GM04503 (cell line): ENCODE measurements at places on chromosomes 4 and X.

DNA sequence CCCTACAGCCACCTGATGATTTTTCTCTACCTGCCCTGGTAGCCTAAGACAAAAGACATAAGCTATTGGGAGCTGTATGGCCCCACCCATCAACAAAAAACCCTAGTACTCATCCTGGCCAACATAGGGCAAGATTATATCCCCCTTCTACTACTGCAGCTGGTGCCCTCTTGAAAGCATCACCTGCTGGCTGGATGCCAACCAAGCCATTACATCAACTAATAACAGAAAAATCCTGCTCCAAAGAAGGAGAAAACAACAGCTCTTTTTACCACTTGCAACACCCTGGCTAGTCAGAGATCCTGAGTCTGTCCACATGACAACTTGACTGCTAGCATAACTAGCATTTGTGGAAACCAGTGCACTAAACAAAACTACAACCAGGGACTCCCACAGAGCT, 43.6 kb upstream of the UPRT start:
- DNase-seq = no peak

DNA sequence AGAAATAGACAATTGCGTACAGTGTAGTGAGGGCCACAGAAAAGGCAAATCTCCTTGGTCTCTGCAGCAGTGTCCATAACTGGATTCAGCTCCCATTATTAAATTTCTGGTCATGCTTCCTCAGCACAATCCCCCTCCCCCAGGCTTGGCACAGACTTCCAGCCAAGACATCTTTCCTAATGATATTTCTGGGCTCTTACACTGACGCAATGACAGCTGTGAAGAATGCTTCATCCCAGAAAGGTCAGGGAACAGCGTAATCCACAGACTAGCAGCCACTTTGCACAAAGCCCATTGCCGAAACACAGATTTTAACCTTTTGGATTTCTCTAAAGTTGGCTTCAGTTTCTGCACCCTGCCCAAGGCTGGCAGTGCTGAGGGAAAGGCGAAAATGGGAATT, 597.6 kb upstream of the CPEB2 start:
- no peak for DNase-seq

DNA sequence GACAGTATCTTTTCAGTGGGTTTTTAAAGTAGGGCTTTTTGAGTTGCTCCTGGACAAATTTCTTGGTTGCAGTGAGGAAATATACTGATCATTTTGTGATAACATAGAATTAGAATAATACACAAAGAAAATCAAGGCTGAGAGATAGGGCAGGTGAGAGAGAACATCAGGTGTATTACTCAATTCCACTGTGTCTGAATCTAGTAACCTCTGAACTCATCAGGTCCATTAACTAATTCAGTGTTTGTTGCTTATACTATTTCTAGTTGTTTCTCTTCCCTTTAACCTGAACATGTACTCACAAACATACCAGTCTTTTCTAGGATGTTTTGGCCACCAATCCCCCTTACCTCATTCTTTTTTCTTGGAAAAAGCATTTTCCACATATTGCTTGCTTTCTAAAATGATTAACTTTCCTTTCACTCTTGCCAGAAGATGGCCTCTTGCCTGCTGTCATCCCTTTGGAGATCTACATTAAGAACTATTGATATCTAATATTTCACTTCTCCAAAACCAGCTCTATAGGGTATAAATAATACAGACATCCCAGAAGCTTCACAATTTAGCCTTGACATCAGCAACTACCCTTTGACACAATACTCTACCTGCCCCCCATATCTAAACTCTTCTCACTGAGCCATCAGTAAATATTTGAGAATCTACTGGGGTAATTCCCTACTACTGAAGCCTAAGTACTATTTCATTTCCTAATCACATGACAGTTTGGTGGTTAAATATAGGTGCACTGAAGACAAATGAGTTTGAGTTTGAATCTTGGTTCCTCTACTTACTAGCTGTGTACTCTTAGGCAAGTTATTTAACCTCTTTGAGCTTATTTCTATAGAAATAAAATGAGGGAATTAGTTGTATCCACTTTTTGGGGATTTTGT, 470.8 kb upstream of the IGFBP7 start:
- no peak for DNase-seq

GRCh38 chr4:37690976-37691375, 4.8 kb upstream of the RELL1 start:
- DNase-seq = no peak

DNA sequence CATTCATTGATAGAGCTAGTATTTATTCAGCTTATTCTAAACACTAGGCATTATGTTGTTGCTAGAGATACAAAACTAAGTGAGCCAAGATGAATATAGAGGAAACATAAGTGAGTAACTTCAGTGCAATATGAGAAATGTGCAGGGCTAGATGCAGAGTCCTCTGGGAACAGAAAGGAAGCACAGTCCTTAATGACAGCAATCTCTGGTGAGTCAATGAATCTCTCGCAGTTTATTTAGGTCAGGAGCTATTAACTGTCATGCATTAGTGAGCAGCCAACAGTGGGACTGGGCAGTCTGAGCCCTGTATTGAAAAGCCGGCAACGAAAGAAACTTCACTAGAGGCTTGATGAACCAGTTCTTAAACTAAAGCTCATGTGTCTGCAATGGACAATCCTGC, 598.1 kb upstream of the MAGEB2 start:
- peak; percentile 11 for DNase-seq

GRCh38 chr4:6360385-6360784, 90.7 kb downstream of the WFS1 start:
- no peak for DNase-seq

GRCh38 chrX:148567229-148567628, 66.8 kb downstream of the AFF2 start:
- DNase-seq = peak; percentile 22

GRCh38 chr4:127525608-127526007, 107.1 kb upstream of the INTU start:
- DNase-seq = no peak

GRCh38 chrX:112832481-112833095, 8.0 kb downstream of the AMOT start:
- DNase-seq = no peak

DNA sequence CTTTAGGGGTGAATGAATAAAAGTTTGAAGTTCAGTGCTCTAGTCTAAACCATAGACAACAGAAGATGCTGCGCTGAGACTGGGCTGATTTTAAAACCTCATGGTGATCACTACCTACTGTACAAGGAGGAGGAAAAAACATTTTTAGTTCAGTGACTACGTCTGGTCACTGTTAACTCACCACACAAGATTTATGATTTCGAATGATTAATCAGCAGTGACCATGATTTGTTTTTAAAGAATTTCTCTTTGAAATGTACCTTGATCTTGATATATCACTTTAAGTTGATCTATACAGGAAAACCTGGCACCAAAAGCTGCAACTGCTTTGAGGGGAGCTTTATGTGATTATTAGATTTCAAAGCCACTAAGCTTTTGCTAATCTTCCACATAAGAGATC, 286.3 kb downstream of the PDGFC start:
- no peak for DNase-seq

- DNase-seq = no peak
These were observed 423.3 kb upstream of the TENM3 start for GRCh38 chr4:181819946-181820345.
